ENCODE measurements at places on chromosomes 4 and X.

DNA sequence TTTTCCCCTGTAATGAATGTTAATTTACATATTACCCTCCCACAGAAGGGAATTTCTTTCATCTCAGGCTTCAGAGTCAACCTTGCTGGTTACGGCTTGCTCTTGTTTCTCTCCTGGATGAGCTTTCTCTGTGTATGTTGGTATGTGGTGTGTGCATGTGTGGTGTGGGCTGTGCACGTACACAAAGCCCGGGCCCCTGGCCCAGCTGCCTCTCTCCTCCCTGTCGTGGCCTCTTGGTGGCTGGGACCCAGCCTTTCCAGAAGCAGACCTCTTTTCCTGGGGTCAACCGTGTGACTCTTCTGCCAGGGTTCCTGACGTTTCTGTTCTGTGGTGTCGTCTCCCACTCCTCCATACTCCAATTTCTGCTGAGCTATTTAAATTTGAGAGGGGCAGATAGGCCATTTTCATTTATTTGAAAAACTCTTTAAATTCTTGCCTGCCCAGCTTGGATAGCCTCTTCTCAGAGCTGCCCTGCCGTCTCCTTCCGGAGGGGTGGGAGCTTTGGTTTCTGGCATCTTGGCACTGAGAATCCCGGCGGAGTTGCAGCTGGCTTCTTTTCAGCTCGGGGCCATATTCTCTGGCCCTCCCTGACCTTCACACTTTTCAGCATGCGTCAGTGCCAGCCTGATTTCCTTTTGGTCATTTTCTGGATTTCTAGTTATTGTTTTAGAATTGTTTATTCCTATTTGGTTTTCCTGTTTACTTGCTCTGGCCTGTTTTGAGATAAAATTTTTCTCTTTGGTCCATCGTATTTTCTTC is 25.1 kb downstream of the FHDC1 start:
- DNase-seq: no peak

- DNase-seq: no peak
These were observed 78.1 kb downstream of the GPAT3 start for GRCh38 chr4:83613994-83614393.

DNA sequence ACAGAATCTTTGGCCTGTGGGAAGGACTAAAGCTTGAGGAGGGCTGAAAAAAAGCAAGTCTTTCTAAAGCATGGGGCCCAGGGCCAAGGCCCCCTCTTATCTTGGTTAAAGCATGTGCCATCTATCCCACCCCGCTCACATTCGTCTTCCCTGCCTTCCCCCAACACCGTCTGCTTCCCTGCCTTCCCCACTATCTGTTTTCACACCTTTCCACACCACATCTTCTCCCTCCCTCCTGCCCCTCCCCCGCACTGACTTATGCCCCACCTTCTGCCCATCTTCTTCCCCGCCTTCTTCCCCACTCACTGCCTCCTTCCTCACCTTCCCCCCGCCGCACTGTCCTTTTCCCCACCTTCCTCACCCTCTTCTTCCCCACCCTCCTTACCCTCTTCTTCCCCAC is 890 bp upstream of the NAP1L5 start:
- DNase-seq: no peak

DNA sequence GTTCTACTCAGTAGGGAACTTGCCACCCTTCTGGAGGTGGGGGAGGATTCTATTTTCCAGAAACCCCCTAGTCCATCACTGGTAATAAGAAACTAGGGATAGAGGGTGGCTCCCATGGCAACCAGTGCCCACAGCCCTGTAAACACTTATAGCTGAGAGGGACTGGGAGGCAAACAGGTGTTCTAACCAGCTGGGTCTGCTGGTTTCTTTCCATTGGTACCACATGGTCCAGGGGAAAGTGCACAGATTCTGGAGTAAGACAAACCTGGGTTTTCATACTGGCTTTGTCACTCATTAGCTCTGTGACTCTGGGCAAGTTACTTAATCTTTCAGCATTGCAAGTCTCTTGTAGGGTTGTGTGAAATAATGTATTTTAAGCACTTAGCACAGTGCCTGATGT is 26.9 kb downstream of the IGSF1 start:
- DNase-seq: no peak

DNA sequence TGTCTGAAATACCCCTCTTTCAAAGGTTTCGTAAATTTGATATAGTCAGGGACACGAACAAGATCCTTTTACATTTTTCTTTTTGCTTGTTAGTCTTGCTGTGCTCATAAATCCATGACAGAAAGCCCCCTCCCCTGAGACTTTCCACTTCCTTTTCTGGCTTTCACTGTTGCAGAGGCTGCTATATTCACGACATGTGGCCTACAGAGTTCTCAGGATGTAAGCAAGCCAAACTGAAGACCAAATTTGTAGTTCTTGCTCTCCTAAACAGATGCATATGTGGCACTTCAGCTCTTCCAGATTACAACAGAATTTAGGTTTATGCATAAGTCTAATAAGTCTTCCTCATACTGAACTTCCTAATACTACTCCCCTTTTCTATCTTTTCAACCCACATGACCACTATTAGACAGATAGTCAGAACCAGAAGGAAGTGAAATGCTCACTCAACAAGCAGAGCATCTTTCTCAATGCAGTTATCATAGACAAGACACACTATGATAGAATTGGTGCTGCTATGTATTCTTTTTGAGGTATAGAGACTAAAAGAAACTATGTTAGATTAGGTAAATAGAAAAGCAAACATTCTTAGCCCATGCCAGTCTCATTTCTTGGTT is 15.0 kb downstream of the BTK start:
- no peak for DNase-seq

GRCh38 chr4:89752932-89753598 is 83.9 kb downstream of the SNCA start:
- DNase-seq: peak; percentile 53

DNA sequence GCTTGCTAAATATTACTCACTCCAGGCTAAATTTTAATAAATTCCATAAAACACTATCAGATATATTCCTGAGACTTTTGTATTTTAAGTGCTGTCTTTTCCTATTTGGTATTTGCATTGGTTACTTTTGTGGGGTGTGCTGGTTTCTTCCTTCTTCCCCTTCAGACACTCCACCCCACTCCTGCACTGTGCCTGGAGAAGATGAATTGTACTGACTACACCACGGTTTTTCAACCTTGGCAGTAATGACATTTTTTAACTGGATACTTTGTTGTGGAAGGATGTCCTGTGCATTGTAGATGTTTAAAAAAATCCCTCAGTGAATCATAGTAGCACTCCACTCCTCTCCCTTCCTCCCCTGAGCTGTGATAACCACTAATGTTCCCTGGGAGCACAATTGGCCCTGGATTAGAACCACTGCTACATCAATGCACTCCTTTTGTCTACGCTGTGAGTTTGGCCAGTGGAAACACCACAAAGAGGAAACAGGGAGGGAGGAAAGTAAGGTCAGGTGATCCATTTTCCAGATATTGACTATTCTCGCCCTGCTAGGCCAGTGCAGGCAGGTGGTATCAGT is 36.3 kb downstream of the SNCA start:
- DNase-seq: no peak

- DNase-seq: no peak
These were observed 49.4 kb upstream of the PRR32 start for GRCh38 chrX:126770179-126770578.

GRCh38 chrX:14095702-14096101 is 66.0 kb upstream of the GEMIN8 start:
- no peak for DNase-seq

DNA sequence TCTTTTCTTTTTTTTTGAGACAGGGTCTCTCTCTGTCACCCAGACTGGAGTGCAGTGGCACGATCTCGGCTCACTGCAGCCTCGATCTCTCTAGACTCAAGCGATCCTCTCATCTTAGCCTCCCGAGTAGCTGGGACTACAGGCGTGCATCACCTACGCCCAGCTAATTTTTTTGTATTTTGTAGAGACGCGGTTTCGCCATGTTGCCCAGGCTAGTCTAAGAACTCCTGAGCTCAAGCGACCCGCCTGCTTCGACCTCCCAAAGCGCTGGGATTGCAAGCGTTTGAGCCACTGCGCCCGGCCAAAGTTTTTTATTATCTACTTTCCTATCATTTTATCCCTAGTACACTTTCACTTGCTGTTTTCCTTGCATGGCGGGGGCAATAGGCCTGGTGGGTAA is 1.4 kb downstream of the UBA6 start:
- no peak for DNase-seq

DNA sequence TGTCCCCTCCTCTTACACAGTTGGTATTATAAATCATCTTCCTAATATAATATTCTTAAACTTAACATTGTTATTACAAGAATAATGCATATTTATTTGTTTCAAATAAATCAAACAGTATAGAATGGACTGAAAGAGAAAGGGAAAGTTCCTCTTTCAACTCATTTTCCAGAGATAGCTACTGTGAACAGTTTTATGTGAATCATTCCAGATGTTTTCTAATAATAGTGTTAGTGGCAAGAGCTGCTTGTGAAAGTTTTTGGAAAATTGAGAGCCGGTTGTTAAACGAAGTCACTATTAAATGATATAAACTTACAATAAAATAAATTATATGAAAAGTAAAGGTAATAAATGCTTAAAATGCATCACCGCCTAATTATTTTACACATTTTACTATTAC is 14.6 kb downstream of the TMSB4X start:
- DNase-seq: no peak

- no peak for DNase-seq
These were observed 31.8 kb upstream of the MTM1 start for GRCh38 chrX:150536455-150537116.

GRCh38 chrX:139058831-139059495 is 347.4 kb upstream of the FGF13 start:
- no peak for DNase-seq

DNA sequence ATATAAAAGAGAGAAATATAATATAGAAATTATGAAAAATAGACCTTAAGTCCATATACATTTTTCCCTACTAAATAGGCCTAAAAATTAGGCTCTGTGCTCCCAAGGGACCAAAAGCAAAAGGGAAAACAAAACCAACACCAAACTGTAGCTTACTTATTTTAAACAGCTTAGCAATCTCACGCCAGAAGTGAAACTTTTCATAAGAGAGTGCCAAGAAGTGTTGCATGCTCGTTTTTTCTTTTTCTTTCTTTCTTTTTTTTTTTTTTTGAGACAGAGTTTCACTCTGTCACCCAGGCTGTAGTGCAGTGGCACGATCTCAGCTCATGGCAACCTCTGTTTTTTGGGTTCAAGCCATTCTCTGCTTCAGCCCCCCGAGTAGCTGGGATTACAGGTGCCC is 250.4 kb downstream of the TMA16 start:
- DNase-seq: no peak

GRCh38 chrX:39903343-39903742 is 194.4 kb downstream of the BCOR start:
- DNase-seq: peak; percentile 31

DNA sequence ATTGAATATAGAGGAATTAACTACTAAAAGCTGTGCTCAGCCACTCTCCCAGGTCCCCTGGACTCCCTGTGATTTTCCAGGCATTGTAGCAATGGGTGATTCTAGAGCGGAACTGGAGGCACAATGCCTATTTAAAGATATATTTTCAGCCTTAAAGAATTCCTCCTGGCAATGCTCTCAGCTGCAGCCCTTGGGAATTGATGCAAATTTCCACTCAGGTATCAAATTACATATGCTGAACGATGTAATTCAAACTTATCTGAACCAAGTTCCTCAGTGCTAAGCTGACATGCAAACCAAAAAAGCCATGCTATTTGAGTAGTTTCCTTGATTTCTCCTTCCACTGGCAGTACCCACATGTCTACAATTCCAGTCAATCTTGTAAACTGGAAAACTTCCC is 86.3 kb upstream of the GABRA3 start:
- DNase-seq: no peak

GRCh38 chr4:185502386-185502785 is 30.9 kb upstream of the CCDC110 start:
- no peak for DNase-seq

- no peak for DNase-seq
These were observed 72.6 kb downstream of the EPHA5 start for GRCh38 chr4:65597697-65598096.

GRCh38 chr4:87144356-87144755 is 76.1 kb downstream of the KLHL8 start:
- no peak for DNase-seq

DNA sequence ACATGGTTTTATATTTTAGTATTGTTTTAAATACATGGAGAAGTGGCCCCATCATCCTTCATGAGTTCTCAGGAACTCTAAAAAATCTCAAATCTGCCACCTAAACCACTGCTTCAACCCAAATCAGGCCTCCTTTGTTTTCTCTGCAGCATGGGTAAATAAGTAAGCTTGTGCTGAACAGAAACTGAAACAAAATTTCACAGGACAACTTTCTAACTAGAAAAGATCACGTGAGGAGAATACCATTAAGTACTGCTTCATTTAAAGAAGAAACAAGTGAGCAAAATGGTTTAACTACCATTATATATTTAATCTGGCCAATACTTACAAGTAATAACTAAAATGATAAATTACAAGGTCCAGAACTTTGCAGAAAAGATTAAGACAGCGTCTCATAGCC is 2.5 kb downstream of the ARAP2 start:
- DNase-seq: no peak

DNA sequence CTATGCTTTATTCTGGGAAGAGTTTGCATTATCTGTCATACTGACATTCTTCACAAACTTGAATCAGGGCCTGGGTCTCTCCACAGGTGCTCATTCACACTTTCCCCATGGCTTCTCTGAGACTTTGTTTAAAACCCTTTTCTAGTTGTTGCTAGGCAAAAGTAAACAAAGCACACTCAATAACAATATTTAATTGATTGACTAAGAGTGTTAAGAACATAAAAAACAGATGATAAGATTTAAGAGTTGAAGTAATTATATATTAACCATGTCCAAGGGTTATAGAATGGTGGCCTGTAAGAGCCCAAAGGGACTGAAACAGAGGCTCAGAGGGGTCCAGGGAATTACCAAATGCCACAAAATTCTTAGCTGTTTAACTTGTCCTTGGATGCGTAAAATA is 7.1 kb downstream of the MAOA start:
- DNase-seq: no peak

- no peak for DNase-seq
These were observed 40.4 kb downstream of the MAP7D3 start for GRCh38 chrX:136210806-136211205.

DNA sequence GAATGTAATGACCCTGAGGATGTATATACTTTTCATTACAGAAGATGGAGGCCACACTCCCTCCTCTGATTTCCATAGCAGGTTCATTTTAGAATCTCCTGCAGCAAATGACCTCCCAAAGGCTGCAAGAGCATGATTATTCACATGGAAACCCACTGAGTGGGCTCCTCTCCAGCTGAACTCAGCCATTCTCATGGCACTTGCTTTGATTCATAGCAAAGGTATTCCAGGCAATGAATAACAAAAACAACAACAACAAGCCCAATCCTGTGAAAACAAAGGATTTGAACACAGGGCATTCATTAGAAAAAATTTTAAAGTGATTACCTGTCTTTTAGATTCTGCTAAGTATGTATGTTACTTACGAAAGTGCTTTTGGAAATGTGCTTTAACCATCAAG is 894.0 kb upstream of the FRG1 start:
- DNase-seq: no peak

DNA sequence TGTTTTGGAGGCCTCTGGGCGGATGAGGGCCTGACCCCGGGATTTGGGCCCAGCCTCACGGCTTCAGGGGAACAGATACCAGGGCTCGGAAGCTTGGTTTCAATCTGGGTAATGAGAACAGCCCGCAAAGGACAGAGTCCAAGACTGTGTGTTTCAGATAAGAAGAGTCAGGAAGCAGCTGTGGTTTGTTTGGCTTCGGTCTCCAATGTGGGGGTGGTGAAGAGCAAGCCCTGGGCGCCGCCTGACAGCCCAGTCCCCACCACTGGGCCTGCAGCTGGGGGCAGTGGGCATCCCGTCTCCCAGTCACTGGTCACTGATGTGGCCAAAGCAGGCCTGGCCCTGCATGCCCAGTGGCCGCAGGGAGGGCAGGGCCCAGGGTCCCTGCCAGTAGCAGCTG is 9.1 kb downstream of the WFS1 start:
- no peak for DNase-seq

Measured in fibroblast of skin of left biceps (primary cell).